ENCODE measurements at places on chromosomes 5 and 9.

DNA sequence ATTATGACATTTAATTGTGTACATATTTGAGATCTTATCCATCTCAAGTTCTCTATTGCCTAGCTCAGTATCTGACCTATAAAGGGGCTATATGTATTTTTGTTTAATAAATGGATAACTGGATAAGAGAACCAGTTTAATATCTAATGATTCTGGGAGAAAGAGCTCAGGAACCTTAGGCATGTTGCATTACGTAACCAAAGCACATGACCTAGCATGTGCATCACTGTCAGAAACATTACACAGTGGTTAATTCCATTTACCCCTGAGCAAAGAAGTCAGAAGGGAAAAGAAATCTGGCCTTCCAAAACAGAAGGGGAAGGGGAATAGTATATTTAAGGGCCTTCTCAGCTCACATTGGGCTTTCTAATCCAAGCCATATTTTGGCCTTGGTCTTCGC is 12.3 kb downstream of the PAPPA start:
- no peak for DNase-seq

DNA sequence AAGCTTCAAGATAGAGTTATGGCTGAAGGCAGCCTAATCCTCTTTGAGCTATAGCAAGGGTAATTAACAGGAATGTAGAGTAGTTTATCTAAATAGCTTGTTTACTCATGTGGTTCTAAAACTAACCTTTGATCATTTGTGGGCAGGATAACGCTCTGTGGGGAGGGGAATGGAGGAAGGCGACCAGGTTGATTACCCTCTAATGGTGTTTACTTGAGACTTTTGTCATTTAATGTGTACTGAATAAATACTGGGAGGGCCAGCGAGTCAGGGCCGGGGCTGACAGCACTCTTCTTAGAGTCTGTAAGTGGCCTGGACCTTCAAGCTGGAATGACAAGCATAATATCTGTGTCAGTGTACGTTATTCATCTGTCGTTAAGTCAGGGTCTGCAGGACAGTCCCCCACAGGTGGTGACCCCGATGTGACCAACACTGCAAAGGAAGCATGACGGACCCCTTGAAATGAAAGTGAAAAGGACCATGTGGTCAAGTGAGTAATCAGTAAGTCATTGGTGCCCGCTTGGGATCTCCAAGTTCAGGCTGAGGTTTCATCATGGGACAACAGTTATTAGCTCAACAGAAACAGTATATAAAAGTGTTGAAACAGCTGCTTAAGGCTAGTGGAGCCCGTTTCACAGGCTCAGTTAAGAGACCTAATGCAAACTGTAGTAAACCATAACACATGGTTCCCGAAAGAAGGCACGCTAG is 162.6 kb downstream of the CPLANE1 start:
- DNase-seq: peak; percentile 74

- no peak for DNase-seq
These were observed 236.2 kb upstream of the RASEF start for GRCh38 chr9:83299094-83299493.

DNA sequence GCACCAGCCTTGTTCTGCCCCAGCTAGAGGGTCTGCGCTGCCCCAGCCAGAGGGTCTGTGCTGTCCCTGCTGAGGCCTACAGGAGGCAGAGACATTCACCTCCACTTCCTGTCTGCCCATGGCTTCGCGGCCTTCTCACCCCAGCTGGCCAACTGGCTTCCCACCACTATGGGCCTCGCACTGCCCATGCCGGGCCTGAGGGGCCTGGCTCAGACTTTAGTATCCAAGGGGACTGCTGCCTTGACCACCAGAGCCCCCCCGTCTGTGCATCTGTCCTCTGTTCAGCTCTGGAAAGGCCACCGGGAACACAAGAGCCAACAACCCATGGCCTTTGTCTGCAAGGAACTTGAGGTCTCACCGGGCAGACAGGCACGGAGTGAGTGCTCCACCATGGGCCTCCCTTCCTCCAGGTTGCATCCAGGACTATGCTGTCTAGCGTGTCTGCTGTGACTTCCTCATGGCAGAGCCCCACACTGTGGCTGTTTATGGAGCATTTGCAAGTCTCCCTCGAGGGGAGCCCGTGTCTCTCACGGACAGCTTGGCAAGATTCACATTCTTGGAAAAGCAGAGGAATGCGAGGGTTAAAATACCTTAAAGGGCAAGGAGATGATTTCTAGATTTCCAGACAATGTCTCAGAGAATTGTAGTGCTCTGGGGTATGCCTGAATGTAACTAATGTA is 1.7 kb downstream of the DCANP1 start:
- no peak for DNase-seq

DNA sequence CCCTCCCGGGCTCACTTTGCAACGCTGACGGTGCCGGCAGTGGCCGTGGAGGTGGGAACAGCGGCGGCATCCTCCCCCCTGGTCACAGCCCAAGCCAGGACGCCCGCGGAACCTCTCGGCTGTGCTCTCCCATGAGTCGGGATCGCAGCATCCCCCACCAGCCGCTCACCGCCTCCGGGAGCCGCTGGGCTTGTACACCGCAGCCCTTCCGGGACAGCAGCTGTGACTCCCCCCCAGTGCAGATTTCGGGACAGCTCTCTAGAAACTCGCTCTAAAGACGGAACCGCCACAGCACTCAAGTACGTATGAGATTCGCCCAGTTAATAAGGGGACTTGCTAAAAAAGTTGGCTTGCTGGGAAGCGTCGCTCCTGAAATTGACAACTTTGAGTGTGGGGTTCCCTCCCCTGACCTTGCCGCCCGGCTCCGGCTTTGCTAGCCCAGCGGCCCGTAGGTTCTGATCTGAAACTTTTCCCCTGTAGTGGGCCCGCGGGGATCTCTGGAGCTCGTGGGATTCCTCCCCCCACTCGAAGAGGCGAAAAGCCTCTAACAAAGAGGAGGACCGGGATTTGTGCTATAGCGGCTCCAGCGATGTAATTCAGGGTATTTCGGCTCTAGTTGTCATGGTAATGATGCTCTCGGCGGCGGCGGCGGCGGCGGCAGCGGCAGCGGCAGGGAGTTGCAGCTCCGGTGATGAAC is 572 bp downstream of the NR4A3 start:
- no peak for DNase-seq

- DNase-seq: no peak
These were observed 32.3 kb upstream of the KIF2A start for GRCh38 chr5:62273687-62274086.

- peak; percentile 44 for DNase-seq
These were observed 2.6 kb upstream of the MZB1 start for GRCh38 chr5:139392324-139392677.

DNA sequence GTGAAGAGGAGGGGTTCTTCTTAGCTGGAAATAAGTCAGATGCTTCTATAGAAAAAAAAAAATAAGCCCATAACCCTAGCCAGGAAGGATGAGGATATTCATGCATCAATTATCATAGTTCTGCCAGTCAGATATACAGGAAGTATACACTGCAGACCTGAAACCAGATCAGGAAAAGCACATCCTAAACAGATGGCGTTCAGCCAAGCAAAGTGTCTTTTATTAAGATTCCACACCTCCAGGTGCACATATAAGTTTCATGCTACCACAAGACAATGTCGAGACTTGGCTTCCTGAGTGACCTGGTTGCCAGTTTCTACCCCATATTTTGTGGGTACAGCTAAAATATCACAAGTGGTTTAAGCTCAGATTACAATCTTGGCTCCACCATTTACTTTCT is 108.3 kb downstream of the CETN3 start:
- no peak for DNase-seq

DNA sequence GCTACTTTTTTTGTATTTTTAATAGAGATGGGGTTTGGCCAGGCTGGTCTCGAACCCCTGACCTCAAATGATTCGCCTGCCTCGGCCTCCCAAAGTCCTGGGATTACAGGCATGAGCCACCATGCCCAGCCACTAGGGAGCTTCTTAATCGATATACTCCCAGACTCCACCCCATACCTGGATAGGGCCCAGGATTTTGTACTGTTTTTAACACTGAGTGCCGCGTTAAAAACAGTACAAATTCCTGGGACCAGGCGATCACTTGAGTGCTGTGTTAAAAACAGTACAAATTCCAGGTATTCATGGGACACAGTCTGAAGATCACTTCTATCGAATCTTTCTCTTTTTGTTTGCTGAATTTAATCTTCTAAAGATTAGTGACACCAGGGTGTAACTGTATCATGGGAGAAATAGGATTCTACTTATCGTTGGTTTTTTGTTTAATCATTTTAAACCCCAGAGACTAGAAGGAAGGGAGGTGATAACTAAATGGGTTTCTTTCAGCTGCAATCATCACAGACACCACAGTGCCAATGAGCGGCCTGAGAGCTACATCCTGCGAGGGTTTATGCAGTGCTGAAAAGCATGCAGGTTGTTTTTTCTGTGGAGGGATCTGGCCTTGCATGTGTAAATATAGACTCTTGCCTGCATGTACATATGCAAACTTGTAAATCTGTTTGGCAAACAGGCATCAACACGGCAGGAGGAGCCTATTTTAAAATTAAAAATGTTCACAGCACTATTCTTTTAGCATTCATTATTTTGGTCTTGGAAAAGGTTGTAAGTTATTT is 303.8 kb upstream of the WWC1 start:
- no peak for DNase-seq

DNA sequence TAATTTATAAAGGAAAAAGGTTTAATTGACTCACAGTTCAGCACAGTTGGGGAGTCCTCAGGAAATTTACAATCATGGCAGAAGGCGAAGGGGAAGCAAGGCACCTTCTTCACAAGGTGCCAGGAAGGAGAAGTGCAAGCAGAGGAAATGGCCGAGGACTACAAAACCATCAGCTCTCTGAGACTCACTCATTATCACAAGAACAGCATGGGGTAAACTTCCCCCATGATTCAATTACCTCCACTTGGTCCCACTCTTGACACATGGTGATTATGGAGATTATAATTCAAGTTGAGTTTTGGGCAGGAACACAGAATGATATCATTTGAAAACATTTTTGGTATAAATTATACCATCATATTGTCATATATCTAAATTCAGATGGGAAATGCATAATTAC is 934.7 kb downstream of the CDH12 start:
- no peak for DNase-seq

- DNase-seq: peak; percentile 65
These were observed 164.0 kb downstream of the TTC39B start for GRCh38 chr9:15142878-15143534.

DNA sequence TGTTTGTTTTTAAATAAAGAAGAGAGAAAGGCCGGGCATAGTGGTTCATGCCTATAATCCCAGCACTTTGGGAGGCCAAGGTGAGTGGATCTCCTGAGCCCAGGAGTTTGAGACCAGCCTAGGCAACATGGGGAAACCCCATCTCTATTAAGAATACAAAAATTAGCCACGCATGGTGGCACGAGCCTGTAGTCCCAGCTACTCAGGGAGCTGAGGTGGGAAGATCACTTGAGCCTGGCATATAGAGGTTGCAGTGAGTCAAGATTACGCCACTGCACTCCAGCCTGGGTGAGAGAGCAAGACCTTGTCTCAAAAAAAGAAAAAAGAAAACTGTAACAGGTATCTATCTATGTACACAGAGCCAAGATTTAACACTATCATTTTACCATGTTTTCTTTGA is 34.2 kb upstream of the CDC42SE2 start:
- DNase-seq: no peak

DNA sequence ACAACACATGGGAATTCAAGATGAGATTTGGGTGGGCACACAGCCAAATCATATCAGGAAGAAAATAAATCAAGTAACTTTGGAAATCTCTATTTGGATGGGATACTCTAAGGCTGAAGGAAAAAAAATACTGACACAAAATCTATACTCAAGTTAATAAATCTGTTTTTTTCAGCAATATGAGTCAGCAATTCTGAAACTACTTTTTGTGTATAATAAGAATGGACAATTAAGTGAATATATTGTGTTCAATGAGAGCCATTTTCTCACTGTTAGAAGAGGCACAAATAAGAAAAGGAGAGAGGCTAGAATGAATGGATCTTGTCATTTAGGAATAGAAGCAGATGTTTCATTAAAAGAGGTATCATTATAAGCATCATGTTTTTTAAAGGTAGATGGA is 651.0 kb downstream of the TAF11L14 start:
- no peak for DNase-seq

DNA sequence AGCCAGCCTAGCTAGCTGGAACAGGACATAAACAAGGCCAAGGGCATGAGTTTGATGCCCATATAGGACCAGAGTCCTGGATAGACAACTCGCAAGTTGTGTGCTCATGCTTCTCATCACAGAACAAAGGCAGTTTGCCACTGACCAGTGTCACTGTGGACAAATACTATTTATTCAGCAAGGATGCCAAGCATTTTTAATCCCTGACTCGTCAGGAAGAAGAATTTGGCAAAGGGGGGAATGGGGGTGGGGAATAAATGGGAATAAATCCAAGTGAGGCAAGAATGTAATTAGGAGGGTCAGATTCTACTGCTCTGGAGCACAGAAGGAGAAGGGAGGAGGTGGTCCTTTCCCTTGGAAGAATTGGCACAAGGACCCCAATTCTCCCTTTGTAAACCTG is 46.8 kb upstream of the ANKRD55 start:
- peak; percentile 58 for DNase-seq

GRCh38 chr5:129378961-129379360 is 81.1 kb upstream of the ADAMTS19 start:
- DNase-seq: no peak

DNA sequence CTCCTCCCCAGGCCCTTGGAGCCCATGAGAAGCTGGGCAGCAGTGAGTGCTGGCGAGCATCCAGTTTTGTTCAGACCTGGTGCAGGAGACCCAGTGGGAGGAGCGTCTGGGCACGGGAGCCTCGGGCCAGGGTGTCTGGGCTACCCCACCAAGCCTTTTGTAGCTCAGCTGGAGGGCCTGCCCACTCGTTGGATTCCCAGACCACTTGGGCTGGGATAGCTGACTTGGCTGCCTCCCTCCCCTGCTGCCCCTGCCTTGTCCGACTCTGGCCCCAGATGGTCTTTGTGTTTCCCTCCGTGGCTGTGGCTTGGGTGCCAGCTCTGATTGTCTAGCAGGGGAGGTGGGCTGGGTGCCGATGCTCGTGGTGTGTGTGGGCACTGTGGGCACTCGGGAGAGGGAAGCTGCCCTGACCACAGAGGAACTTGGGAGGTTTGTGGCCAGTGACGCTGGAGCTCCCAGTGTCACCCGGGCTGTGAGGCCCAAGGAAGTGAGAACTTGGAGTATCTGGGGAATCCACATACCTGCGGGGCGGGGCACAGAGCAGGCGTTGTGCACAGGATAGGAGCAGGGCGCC is 47.3 kb downstream of the WNK2 start:
- DNase-seq: peak; percentile 50

- peak; percentile 74 for DNase-seq
These were observed 278.6 kb downstream of the SPOCK1 start for GRCh38 chr5:137220523-137220927.
